ENCODE measurements at places on chromosomes 13 and 19.

GRCh38 chr13:76148926-76149325 lies 512.8 kb downstream of the LMO7 start:
- no peak overlapping the region for H3K27ac ChIP-seq
- H3K27me3 ChIP-seq, result no peaks in the 10 kb centered on the region
- H3K4me3 ChIP-seq, result no peak overlapping the region
- DNase-seq, result peak; percentile 4
- no peaks in the 10 kb centered on the region for H3K4me1 ChIP-seq

GRCh38 chr19:50553134-50553703 lies 15.0 kb downstream of the LRRC4B start:
- no peak for DNase-seq
- H3K4me3 ChIP-seq, result no peak overlapping the region
- no peak overlapping the region for H3K27ac ChIP-seq
- no peaks in the 10 kb centered on the region for H3K36me3 ChIP-seq
- H3K4me1 ChIP-seq, result no peaks in the 10 kb centered on the region

DNA sequence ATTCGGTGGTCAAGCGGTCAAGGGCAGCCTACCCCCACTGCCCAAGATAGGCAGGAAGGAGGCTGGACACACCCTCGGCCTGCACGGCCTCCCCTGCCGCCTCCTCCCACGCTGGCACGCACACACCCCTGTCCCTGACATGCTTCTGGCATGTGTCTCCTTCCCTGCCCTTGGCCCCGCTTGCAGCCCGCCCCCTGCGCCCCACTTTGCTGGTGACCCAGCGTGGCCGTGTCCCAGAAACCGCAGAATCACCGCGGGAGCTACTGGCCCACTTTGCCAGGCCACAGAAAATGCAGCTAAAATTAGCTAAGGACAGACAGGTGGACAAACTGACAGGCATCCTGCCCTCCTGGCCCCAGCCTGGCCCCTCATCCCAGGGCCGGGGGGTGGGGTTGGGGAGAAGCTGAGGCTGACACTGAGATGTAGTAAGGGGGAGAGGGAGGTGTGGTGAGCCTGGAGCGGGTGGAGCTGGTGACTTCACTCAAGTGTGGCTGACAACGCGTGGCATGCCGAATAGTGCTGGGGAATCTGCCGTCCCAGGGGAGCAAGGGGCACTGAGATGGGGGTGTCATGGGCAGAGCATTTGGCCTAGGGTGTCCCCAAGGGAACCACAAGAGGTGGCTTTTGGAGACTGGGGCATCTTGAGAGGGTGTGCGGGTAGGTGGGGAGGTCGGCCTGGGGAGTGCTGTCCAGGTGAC lies 2.4 kb downstream of the SHANK1 start:
- no peaks in the 10 kb centered on the region for H3K4me1 ChIP-seq
- no peak overlapping the region for H3K4me3 ChIP-seq
- no peaks in the 10 kb centered on the region for H3K36me3 ChIP-seq
- DNase-seq, result no peak

GRCh38 chr13:73850104-73850873 lies 283.9 kb downstream of the KLF12 start:
- no peaks in the 10 kb centered on the region for H3K27me3 ChIP-seq
- H3K4me3 ChIP-seq, result no peak overlapping the region
- peaks cover 7% of the 10 kb centered on the region for H3K4me1 ChIP-seq

DNA sequence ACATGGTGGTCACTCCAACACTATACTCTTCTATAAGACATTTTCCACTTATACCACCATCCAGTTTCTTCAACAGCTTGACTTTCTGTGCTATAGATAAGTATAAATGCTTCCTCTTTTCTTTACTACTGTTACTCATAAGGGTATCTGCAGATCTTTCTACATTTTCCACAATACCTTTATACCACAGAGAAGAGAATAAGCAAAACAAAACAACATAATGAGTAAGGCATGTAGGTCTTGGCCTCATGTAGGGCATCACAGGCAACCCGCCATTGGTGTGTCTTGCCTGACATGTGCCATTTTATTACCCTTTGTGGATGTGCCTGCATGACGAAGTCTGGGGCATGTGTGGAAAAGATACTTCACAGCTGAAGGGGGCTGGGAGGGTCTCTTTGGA lies 265.3 kb upstream of the STARD13 start:
- no peak overlapping the region for H3K27ac ChIP-seq
- H3K36me3 ChIP-seq, result no peaks in the 10 kb centered on the region
- no peaks in the 10 kb centered on the region for H3K4me1 ChIP-seq
- H3K4me3 ChIP-seq, result no peak overlapping the region

DNA sequence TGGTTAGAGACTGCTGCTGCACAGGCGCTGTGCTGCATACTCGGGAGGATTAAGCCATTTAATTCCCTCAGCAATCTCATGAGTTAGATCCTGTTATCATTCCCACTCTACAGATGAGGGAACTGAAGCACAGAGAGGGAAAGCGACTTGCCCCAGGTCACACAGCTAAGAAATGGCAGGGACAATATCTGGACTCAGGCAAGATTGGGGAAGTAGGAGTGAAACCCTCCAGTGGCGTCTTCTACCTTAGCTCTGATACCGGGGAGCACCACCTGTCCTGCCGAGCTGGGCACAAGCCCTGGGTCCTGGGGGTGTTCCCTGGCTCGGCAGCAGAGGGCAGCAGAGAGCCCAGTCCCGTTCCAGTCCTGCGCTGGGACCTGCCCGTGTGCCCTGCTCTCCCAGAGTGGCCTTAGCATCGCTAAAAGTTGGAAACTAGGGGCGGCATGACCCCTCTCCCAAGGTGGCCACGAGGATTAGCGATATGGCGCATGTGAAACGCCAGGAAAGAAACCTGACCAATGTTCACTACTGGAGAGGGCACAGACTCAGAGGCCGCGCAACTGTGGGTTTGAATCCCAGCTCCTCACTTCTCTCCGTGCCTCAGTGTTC lies 20.5 kb downstream of the CYTH2 start:
- H3K4me1 ChIP-seq, result no peaks in the 10 kb centered on the region
- H3K4me3 ChIP-seq, result no peak overlapping the region
- no peaks in the 10 kb centered on the region for H3K36me3 ChIP-seq
- DNase-seq, result peak; percentile 81

GRCh38 chr19:2266183-2266993 lies 10.2 kb upstream of the JSRP1 start:
- H3K4me3 ChIP-seq, result no peak overlapping the region
- DNase-seq, result no peak
- H3K27me3 ChIP-seq, result no peaks in the 10 kb centered on the region
- no peak overlapping the region for H3K27ac ChIP-seq

GRCh38 chr19:47284324-47284899 lies 9.7 kb downstream of the INAFM1 start:
- no peaks in the 10 kb centered on the region for H3K36me3 ChIP-seq
- no peak overlapping the region for H3K4me3 ChIP-seq
- no peak overlapping the region for H3K27ac ChIP-seq
- no peaks in the 10 kb centered on the region for H3K4me1 ChIP-seq

DNA sequence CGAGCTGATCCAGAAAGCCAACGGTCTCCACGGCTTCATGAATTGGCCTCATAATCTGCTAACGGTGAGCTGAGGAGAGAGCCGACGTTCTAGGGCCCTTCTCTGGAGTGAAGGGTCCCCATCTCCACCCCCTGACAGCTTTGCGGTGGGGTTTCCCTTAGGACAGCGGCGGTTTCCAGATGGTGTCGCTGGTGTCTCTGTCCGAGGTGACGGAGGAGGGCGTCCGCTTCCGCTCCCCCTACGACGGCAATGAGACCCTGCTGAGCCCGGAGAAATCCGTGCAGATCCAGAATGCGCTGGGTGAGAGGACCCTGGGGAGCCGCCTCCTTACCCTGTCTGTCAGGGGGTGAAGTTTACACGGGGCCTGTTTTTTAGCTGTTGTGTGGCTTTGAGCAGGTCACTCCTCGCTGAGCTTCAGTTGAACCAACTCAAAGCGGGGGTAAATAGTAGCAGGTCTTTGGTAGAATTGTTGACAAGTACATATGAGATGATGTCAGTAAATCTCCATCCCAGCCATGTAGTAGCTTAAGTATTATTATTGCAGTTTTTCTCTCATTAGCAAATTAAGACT lies 801 bp downstream of the QTRT1 start:
- no peaks in the 10 kb centered on the region for H3K36me3 ChIP-seq
- no peaks in the 10 kb centered on the region for H3K27me3 ChIP-seq
- no peaks in the 10 kb centered on the region for H3K4me1 ChIP-seq
- DNase-seq, result peak; percentile 77
- H3K4me3 ChIP-seq, result peak overlapping the region; percentile 47

DNA sequence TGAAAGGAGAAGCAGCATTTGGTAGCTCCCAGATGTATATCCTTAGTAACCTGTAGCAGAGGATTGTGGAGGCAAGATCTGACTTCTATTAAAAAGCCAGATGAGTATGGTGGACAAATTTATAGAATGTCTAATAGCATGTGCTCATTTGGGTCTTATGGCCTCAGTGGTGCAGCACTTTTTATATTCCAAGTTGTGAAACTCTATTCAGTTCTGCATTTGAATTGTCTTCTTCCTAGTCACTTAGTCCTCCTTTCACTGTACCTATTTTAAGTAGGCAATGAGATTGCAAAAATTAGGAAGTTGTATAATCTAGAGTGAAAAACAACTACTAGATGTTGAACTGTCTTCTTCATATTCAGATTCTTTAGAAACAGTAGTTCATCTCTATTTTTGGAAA lies 412.5 kb upstream of the PCDH9 start:
- DNase-seq, result no peak
- no peaks in the 10 kb centered on the region for H3K36me3 ChIP-seq
- no peak overlapping the region for H3K4me3 ChIP-seq
- H3K4me1 ChIP-seq, result no peaks in the 10 kb centered on the region
- H3K27me3 ChIP-seq, result no peaks in the 10 kb centered on the region
- no peak overlapping the region for H3K27ac ChIP-seq

DNA sequence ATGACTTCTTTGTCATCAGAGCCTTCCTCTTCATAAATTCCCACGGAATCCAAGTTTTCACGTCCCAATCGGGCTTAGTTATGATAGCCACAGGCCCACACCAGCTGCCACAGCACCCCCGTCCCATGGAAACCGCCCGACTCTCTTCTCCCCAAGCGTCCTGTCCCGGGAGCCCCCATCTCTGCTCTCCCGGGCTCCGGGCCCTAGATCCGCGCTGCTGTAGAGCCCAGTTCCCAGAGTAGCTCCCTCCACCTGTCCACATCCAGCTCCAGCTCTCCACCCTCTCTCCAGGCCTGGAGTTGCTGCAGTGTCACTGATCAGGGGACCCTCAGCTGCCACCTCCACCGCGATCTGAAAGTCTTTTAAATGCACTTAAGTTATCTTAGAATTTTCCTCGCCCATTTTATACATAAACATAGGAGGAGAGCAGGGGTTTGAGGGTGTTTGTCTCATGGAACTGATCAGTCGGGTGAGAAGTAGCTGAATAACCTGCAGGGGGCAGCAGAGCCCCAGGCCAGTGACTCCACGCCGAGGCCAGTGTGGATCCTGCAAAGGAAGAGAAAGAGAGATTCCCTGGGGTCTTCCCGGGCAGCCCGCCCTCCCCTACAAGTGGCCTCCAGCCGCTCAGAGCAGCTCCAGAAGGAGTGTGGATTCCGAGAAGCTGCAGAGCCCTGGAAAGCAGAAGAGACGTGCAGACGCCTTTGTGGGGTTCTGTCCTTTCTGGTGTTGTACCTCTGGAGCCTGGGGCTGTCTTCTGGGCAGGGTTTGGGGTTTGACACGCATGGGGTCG lies 1.1 kb upstream of the ZNF763 start:
- DNase-seq, result peak; percentile 87
- no peak overlapping the region for H3K4me3 ChIP-seq
- no peaks in the 10 kb centered on the region for H3K27me3 ChIP-seq

DNA sequence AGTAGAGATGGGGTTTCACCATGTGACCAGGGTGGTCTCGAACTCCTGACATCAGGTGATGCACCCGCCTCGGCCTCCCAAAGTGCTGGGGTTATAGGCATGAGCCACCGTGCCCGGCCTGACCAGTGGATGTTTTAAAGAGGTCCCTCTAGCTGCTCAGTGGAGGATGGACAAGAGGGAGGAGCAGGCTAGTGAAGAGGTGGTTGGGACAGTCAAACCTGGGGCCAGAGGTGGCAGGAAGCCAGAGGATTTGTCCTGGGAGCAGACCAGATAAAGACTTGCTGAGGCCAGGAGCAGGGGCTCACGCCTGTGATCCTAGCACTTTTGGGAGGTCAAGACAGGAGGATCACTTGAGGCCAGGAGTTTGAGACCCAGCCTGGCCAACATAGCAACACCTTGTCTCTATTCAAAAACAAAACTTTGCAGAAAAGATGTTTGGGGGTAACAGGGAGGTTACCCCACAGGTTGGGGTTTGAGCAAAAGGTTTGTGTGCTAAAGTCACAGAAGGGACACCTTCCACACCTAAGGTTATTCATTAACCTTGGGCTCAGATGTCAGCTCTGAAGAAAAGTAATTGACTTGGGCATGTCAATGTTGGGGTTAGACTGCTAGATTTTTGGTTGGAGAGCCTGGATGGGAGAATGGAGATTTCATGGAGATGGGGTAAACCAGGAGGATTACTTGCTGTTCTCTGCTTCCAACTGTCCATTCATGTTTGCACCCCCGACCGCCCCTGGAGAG lies 9.0 kb downstream of the BCAM start:
- no peaks in the 10 kb centered on the region for H3K4me1 ChIP-seq
- no peak overlapping the region for H3K4me3 ChIP-seq
- H3K36me3 ChIP-seq, result no peaks in the 10 kb centered on the region
- H3K27me3 ChIP-seq, result no peaks in the 10 kb centered on the region
- no peak overlapping the region for H3K27ac ChIP-seq
- DNase-seq, result no peak

GRCh38 chr19:17829855-17830566 lies 8.7 kb upstream of the INSL3 start:
- no peaks in the 10 kb centered on the region for H3K36me3 ChIP-seq
- DNase-seq, result peak; percentile 95
- H3K27ac ChIP-seq, result no peak overlapping the region
- H3K4me3 ChIP-seq, result peak overlapping the region; percentile 6

GRCh38 chr13:103246581-103247200 lies 180.5 kb upstream of the SLC10A2 start:
- no peaks in the 10 kb centered on the region for H3K36me3 ChIP-seq
- no peaks in the 10 kb centered on the region for H3K27me3 ChIP-seq
- H3K4me3 ChIP-seq, result no peak overlapping the region
- H3K4me1 ChIP-seq, result no peaks in the 10 kb centered on the region

DNA sequence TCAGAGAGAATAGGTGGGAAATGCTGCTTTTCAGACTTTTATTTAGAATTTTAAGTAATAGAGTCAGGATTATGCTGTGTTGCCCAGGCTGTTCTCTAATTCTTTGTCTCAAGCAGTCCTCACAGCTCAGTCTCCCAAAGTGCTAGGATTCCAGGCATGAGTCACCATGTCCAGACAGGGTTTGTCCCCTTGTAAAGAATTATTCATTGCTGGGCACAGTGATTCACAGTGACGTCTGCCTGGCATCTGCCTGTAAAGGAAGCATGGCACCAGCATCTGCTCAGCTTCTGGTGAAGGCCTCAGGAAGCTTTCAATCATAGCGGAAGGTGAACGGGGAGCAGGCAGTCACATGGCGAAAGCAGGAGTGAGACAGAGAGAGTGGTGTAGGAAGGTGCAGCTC lies 17.7 kb downstream of the ZNF763 start:
- H3K27me3 ChIP-seq, result no peaks in the 10 kb centered on the region
- no peak overlapping the region for H3K4me3 ChIP-seq
- H3K27ac ChIP-seq, result no peak overlapping the region
- no peak for DNase-seq
- no peaks in the 10 kb centered on the region for H3K4me1 ChIP-seq

- no peaks in the 10 kb centered on the region for H3K27me3 ChIP-seq
- DNase-seq, result no peak
- H3K4me1 ChIP-seq, result no peaks in the 10 kb centered on the region
- no peak overlapping the region for H3K4me3 ChIP-seq
These were observed 13.3 kb downstream of the BCAM start for GRCh38 chr19:44822177-44822576.

- H3K36me3 ChIP-seq, result no peaks in the 10 kb centered on the region
- H3K27me3 ChIP-seq, result no peaks in the 10 kb centered on the region
- H3K27ac ChIP-seq, result no peak overlapping the region
- no peak overlapping the region for H3K4me3 ChIP-seq
- no peaks in the 10 kb centered on the region for H3K4me1 ChIP-seq
These were observed 51.0 kb upstream of the DOCK9 start for GRCh38 chr13:99028890-99029289.
